Islet precursor cell (in vitro differentiated cells): ENCODE measurements at places on chromosomes 12 and 14.

DNA sequence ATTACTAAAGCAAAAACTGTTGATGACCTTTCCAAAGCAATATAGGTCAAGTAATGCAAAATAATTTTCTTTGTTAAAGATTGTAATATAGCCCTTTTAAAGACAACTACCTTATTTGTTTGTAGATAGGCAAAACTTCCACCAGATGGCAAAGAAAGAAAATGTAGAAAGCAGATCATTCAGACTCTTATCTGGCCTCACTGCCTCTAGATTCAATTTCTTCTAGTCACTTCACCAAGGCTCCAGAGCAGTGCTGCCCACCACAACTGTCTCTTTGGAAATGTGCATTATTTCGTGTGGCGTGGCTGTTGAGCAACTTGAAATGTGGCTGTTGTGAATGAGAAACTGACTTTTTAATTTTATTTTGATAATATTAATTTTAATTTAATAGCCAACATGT is 127.1 kb downstream of the ITPR2 start:
- DNase-seq, result no peak

DNA sequence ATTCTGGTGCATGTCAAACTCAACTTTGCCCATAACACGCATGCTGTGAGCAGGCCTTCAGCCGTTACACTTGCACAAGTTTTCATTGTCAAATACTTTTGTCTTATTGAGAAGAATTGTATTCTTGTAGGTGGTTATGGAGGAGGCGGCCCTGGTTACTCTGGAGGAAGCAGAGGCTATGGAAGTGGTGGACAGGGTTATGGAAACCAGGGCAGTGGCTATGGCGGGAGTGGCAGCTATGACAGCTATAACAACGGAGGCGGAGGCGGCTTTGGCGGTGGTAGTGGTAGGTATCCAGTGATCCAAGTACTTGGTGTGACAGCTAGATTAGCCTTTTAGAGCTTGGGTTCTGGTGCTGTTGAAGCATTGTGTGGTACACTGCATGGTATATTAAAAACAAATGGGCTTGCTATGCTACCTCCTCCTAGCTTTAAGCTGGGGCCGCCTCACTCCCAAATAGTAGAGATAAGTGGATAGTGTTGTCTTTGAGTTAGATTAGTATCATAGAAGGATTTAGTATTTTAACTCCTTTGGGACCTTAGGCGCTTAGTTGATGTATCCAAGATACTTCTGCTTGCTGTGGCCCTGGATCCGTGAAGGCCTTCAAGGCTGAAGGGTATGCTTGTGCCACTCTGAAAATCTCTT is 2.5 kb downstream of the HNRNPA1 start:
- DNase-seq, result peak; percentile 54

GRCh38 chr14:36901861-36902260 is 240.2 kb downstream of the PAX9 start:
- DNase-seq, result no peak

DNA sequence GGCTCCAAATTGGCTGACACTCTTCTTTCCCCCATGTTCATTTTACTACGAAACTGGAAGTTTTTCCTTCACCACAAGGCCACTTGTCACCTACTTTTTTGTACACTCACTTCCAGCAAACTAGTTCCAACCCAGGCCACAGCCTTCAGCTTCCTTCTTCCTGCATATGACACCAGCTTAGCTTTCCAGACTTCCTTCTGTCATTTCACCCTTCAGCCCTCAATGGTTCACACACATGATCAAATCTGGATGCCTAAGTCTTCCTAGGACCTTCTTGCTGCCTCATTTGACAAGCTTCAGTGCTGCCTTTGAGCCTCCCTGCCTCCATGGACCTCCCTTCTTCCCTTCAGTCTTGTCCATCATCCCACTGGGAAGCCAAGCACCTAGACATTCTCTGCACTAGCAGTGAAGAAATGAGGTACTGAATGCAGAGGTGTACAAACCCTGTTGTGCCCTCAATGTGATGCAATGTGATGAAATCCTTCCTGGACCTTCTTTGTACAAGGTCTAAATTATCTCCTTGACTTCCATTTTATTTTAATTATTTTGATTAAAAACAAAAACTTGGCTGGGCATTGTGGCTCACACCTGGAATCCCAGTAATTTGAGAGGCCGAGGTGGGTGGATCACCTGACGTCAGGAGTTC is 4.3 kb upstream of the REC8 start:
- DNase-seq, result no peak
